ENCODE measurements at places on chromosomes 5 and 9.

GRCh38 chr5:18662231-18662630 lies 1028.0 kb downstream of the TAF11L14 start:
- DNase-seq = no peak

- DNase-seq = no peak
Observed at GRCh38 chr5:136208916-136209315, 16.0 kb upstream of the SMIM32 start.

GRCh38 chr5:96537386-96537785 lies 104.3 kb upstream of the PCSK1 start:
- DNase-seq = no peak

GRCh38 chr9:82763656-82764055 lies 299.3 kb downstream of the RASEF start:
- no peak for DNase-seq

DNA sequence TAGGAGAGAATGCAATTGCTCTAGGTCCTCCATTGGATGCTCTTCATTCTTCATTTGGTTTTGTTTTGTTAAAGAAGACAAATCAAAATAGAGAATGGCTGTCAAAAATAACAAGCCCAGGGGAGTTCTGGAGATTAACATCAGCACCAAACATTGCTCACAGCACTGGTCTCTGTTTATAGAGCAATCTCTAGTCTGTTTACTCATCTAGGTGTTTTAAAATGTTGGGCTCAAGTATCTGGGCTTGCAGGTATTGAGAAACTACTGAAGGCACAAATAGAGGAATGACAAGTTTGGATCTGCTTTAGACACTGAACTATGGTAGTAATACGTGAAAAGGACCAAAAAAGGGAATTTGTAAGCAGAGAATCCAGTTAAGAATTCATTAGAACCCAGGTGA lies 77.0 kb upstream of the TMC1 start:
- DNase-seq = no peak

DNA sequence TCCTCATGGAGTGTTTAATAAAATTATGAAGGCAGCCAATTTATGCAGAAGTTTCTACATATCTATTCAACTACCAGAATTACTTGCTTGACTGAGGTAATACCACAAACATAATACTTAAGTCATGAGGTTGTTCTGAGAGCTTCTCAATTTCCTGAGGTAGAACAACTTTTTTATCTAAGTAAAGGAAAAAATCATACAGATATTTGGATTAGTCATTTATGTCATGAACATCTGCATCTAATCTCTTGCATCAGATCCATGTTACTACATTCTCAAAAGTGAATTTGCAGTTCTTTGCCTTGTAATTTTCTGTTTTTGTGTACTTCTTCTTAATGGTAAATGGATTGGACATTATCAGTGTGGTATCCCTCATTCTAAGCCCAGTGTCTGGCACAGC lies 60.4 kb upstream of the RGMB start:
- no peak for DNase-seq

GRCh38 chr5:77103457-77103856 lies 16.4 kb upstream of the ZBED3 start:
- no peak for DNase-seq

DNA sequence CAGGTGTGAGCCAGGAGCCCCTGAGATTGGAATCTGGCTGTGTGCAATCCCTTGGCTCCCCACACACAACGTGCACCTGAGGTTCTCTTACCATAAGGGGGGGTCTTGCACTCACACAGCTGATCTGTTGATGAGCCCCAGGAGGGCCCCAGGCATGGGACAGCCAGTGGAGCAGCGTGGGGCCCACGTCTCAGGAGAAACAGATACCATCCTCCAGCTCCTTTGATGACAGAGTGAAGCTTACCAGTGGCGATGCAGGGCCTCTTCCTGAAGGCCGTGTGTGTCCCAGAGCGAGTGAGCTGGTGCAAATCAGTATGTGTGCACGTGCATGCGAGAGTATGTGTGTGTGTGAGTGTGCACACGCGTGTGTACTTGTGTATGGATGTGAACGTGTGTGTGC lies 287.4 kb downstream of the IRX1 start:
- no peak for DNase-seq

DNA sequence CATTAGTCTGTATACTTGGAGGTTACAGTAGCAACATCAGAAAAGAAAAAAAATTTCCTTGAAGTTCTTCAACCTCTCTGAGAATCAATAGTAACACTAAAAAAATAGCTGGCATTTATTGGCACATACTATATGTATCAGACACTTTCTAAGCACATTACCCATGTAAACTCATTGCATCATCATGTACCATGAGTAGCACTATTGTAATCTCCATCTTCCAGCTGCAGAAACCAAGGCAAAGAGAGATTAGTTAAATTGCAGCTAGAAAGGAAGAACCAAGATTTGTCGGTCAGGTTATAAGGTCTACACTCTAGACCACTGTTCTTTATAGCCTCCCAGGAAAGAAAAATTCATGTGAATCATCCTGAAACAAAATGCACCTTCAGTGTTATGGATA lies 31.4 kb upstream of the RAB3C start:
- DNase-seq = no peak

DNA sequence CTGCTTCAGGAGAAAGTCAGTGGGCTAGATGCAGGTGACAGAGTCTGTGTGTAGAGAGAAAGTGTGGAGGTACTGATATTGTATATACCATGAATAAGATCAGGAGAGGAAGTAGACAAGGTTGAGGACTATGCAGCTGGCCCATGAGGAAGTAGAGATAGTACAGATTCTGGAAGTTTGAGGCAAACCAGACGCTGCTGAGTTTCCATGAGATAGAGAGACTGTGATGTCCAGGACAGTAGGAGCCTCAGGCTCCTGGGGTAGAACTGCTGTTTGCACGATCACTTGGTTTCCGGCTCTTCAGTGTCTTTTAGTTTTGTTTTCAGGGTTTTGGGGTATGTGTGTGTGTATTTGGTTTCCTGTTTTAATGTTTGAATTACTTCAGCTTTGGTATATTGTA lies 13.6 kb downstream of the OTULINL start:
- no peak for DNase-seq

- DNase-seq = no peak
Observed at GRCh38 chr5:111933086-111933485, 176.1 kb upstream of the NREP start.

DNA sequence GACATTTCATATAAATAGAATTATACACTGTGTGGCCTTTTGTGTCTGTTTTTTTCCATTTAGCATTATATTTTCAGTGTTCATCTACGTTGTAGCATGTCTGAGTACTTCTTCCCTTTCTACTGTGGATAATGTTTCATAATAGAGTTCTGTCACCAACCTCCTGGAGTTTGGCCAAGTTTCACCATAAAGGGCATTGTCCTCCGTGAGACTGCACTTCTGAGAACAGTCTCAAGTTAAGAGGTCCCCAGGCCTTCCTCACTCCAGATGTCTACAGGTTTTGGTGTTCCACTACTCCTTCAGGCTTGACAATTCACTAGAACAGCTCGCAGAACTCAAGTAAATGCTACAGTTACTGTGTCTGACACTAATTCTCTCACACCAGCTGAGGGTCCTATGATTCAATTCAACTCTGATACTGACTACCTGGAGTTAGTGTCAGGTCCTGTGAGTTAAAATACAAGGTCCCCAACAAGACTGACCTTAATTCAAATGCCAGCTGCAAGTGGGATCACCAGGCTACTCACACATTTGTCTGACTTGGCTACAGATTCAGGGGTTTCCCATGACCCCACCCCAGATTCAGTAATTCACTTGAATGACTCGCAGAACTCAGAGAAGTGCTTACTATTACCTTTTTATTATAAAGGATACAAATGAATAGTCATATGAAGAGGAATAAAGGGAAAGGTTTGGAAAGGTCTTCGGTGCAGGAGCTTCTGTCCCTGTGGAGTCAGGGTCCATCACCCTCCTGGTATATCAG lies 31.1 kb downstream of the SLC35A4 start:
- no peak for DNase-seq

GRCh38 chr5:157497875-157498611 lies 38.0 kb downstream of the NIPAL4 start:
- no peak for DNase-seq

DNA sequence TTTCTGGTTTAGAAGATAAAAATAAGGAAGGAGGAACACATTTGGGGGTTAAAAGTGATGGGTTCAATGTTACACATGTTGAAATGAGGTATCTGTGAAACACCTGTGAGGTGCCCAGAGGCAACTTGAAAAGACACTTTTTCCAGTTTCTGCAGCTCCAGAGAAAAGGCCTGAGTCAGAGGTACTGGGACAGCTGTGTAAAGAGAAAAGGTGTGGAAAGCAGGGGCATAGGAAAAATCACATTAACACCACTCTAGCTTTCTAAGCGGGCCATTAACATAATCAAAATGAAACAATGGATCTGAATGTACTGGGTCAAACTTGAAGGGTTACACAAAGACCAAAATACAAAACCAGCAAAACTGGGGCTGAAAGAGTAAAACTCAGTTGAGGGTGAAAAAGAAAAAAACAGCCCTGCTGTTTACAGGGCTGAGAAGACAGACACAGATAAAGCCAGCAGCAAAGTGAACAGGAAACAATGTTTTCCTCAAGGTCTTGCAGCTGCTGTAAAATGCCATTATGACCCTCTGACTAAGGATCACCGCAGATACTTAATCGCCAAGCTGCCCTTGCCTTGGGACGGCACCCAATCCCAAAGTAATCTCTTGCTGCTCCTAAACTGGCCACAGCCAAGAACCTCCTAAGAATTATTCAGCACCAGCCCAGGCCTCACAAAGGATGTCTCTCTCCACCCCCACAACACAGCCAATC lies 104.7 kb downstream of the DROSHA start:
- no peak for DNase-seq

DNA sequence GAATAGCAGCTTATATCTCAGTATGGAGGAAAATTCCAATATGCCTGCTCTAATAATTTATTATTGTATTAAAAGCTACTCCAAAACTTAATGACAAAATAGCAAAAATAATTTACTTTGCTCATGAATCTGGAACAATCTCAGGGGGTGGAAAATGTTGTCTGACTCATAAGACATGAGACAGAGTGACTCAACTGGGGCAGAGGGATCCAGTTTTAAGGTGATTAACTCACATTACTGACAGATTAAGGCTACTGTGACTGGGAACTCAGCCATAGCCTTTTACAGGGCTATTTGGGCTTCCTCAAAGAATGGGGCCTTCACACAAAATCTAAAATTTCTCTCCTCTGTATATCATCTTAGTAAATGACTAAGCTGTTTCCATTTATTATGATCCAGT lies 1172.9 kb downstream of the CDH12 start:
- DNase-seq = no peak

GRCh38 chr9:126123927-126124326 lies 202.7 kb upstream of the MVB12B start:
- no peak for DNase-seq

GRCh38 chr5:131983244-131983771 lies 28.1 kb downstream of the ACSL6 start:
- DNase-seq = no peak
